ENCODE measurements at places on chromosomes 5 and 9.

DNA sequence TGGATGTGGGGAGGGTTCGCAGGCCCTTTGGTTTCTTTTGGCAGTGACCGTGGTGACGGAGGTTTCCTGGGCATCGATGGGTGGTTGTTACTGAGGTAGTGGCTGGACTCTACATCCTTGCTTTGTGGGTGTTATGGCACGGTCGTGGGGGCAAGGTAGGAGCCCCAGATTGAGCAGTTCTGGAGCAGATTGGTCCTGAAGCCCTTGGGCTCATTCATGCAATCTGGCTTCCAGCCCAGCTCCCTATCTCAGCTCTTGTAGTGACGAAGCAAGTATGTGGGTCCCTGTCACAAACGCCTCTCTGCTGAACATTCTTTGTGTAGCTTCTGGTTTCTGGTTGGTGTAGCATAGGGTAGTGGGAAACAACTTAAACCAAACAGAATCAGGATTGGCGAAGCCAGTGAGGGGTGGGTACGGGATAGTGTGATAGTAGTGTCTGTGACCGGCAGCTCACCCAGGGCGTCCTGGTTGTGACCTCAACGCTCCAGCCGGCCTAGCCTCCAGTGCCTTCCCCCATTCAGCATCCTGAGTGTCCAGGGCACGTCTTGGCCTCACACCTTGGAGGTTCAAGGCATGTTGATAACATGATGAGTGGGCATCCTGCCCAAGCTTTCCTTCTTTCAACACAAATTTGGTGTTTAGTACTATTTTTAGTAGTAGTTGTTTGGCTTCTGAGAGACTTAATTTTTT is 2.9 kb downstream of the NDUFS6 start:
- DNase-seq, result no peak

- no peak for DNase-seq
Measured at GRCh38 chr9:17936365-17936764, 357.5 kb downstream of the SH3GL2 start.

DNA sequence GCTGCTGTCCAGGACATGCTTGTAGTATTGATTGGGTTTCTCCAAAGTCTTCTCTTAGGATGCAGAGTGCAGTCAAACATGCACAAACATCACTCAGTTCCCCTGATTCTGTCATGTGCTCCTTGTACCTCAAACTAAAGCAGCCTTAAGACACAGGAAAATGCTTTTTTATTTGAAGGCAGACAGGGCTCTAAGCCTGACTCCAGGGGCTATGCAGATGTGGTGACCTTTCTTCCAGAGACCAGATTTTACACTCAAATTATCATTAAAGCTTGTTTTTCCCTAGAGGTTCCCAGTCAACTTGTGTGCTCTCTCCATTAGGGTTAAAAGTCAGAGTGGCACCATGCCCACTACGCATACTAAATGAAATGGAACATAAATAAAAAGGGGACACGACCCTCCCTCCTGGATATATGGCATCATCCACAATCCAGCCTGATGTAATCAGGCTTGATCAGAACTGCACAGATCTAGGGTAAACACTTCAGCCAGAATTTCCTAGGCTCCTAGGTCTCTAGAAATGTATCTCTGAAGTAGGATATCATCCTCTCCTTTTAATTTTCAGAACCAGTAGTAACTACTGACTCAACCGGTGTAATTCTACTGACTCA is 771.1 kb downstream of the NR2F1-AS1 start:
- no peak for DNase-seq

DNA sequence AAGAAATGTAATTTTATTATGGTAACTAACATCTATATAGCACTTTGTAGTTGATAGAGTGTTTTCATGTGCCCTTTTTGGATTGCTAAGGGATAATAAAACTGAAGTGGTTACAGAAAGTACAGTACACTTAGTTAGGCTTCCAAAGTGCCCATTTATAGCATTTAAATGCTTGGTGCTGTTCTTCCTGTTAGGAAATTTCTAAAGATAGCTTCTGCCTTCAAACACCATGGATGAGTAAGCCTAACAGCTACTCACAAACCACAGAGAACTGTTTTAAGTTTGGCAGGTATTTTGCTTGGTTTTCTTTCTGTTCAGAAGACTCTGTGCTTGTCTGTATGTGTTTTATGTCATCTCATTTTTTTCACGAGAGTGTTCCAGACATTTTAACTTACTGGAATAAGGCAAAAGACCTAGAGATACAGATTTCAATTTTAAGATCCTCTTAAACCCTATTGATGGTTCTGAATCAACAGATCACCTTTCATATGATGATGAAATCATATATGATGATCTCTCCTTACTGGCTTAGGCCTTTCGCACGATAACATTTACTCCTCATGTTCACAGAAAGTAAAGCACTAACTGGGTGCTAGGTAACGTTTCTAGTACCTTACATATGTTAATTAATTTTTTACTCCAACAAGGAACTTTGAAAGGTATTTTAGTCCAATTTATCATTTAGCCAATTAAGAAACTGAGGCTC is 4.4 kb downstream of the RIMOC1 start:
- no peak for DNase-seq

DNA sequence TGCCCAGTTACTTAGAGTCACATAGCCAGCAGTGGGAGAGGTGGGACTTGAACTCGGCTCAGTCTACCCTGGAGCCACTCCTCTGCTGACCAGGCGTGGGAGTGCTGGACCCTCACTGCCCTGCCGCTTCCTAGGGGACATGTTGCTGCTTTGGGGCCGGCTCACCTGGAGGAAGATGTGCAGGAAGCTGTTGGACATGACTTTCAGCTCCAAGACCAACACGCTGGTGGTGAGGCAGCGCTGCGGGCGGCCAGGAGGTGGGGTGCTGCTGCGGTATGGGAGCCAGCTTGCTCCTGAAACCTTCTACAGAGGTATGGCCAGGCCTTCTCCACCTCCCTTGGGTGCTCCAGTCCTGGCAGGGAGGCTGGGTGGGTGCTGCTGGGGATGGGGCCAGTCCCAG is 3.4 kb upstream of the CACFD1 start:
- DNase-seq, result no peak

- no peak for DNase-seq
Measured at GRCh38 chr5:52844885-52845284, 57.2 kb downstream of the ITGA1 start.

DNA sequence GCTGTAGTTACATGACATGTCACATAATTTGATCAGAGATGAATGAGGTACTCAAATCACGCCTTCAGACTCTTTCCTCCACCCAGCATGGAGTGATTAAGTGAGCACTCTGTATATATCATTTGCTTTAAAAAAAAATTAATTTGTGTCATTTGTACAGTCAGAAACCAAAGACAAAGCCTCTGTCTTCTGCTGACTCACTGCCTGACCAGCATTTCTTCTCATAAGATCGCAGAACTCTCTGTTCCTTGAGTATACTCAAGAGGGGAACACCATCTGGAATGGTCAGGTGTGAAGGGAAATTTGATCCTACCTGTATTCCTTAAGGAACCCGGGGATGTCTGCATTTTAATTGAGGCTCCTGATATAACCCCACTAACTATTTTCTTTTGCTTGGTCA is 254.4 kb downstream of the FAM114A2 start:
- no peak for DNase-seq

DNA sequence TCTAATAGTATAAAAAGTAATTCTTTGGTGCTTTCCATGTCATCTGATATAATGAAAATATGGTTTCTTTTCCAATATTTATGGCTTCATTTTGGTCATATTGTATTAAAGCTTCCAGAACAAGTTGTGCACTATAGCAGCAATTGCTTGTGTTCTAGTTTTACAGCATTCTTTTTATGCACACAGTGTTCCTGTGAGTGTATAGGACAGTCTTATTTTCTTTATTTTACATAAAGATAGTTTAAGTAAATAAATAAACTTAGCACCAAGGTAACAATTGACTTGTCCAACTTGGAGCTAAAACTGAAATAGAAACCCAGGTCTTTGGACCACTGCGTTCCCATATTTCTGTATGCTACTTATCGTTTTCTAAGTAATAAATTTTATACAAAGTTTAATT is 38.9 kb downstream of the ATG10 start:
- DNase-seq, result no peak

DNA sequence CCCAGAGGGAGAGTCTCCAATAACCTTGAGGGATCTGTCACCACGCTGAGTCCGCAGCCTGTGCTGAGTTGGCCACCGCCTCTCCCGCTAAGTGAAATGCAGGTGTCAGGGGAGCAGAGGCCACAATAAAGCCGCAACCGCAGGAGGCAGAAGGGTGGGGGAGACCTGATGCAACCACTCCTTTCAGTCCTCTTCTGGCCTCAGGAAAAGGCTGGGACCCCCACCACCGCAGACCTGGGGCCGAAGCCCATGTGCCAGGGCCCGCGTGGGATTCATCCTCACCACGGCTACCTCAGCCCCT is 576 bp downstream of the MAP1B start:
- no peak for DNase-seq

GRCh38 chr5:149939546-149939945 is 5.0 kb downstream of the PDE6A start:
- no peak for DNase-seq

- DNase-seq, result no peak
Measured at GRCh38 chr9:134987906-134988700, 70.4 kb upstream of the FCN1 start.

DNA sequence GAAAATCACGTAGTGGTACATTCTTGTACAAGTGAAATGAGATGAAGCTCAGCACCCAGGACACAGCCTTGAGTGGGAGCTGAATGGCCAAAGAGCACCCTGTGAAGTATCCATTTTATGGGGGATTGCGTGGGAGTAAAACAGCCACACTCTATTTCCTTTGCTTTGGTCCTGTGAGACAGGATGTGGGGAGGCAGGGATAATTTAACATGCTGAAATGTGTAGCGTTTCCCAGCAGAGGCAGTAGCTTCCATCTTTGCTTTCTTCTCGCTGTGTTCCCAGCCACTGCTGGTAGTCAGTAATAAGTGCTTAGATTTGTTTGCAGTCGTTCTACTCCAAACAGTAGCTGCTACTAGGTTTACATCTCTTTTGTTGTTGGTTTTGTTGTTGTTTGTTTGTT is 4.4 kb downstream of the IL31RA start:
- no peak for DNase-seq

DNA sequence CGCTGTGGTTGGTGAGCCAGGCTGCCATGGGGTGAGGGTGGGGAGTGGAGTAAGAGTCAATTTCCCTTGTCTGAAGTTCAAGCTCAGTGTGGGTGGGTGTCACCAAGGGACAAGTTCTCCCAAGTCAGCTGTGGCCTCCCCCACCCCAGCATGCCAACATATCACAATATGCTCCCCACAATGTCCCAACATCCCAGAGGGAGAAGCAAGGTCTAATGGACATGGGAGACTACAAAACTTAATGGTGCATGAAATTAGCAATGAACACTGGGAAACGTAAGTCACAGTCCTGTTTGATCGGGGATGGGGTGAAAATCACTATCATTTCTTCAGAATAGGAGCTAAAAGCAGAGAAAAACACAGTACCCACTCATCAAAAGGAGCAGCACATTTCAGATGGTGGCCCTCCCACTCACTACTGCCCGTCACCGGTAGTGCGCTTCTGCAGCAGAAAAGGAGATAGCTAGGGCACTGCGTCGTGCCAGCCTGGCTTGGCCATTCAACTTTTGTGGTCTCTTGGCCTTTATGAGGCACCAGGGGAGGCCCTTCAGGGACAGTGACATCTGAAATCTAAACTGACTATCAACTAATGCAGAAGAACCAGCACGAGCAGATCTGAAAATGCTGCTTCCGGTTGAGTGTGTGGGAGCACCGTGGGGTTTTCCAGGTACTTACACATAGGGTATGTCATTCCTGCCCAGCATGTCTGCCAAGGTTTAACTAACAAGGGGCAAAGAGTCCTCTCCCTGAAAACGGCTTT is 20.5 kb upstream of the NDFIP1 start:
- DNase-seq, result no peak

DNA sequence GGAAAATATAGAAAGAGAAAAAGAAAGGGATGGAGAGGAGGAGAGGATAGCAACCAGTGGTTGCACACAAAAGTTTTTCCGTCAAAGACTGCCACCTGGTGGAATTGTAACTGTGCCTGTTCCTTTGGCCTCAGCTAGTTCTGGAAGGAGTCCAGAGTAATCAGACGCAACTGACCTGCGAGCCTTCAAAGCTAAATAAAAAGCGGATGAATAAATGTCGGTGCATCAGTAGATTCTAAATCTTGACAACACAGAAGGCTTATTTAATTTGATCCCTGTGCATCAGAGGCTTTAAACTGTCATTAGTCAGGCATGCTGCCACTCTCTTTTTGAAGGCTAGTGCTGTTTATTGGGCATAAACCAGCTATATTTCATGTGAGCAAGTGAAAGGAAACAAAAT is 132.9 kb upstream of the ACO1 start:
- no peak for DNase-seq

- DNase-seq, result no peak
Measured at GRCh38 chr9:89144238-89144637, 34.4 kb downstream of the SHC3 start.

DNA sequence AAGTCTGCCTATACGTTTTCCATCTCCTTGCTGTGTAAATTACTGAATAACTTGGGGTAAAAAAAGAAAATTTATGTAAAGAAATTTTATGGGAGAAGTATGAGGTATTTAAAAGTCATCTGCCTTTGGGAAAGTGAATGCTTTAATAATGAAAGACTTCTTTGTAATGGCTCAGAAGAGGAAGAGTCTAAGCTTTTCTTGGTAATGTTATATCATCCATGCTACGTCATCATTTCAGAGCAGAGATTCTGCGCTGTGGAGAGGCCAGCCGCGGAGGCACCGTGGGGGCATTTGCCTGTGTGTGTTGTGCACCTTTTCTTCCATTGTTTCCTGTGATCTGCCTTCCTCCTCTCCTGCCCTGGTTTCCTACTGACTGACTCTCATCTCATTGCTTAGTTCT is 78.2 kb downstream of the GOLM1 start:
- DNase-seq, result no peak

GRCh38 chr5:43244823-43245565 is 53.0 kb downstream of the NIM1K start:
- DNase-seq, result no peak

DNA sequence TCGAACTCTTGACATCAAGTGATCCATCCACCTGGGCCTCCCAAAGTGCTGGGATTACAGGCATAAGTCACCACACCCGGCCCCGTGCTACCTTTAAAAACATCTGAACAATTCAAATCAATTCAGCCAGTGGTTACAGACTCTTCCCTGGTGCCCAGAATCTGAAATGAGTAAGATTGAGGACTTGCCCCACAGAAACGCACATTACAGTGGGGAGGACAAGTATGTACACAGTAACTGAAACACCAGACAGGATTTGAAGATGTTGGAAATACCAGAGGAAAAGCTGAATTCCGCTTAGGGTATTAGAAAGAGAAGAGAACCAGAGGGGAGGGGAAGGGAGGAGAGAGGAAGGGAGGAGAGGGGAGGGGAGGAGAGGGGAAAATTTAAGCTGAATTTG is 17.8 kb downstream of the NIM1K start:
- no peak for DNase-seq

GRCh38 chr5:180291234-180291940 is 496 bp downstream of the MAPK9 start:
- DNase-seq, result no peak

- DNase-seq, result no peak
Measured at GRCh38 chr9:87071473-87071872, 124.2 kb upstream of the GAS1 start.

DNA sequence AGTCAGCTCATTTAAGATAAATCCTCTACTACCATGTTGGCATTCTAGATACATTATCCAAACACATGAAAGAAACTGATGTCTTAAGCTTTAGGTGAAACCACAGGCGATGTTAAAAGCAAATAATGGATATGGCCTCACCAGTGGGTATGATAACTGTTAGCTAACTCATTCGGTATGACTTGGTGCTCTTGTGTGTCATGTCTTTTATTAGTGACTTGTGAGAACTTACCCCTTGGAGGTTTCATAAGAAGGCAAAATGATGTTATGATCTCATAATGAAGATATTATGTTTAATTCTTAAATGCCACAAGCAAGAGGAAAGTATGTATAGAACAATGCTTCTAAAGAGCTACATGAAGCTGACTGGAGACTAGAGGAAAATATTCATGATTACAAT is 1227.0 kb downstream of the EFNA5 start:
- DNase-seq, result no peak
